H1 (cell line): ENCODE measurements at places on chromosomes 13 and 19. TPM values are rescaled to one million over a fixed set of nuclear protein-coding genes. Genes with fewer than 3 reads are reported as not detected.
A peak's percentile ranks its signal among the peaks of the same experiment; 100 is the strongest.

Gene ZNF284
- 3.4 and 3.5 TPM in 2 replicates for total RNA-seq

Gene NHLRC3
- total RNA-seq = 12.4 and 13.1 TPM in 2 replicates

- DNase-seq = no peak
- no peaks in the 10 kb centered on the region for H3K4me1 ChIP-seq
- no peak overlapping the region for H3K4me3 ChIP-seq
- H3K27ac ChIP-seq = no peak overlapping the region
- H3K27me3 ChIP-seq = no peaks in the 10 kb centered on the region
Measured at GRCh38 chr13:46544208-46544607, 8.8 kb upstream of the LRCH1 start.

GRCh38 chr13:113653264-113654174 lies 4.5 kb downstream of the ATP4B start:
- no peak for DNase-seq
- no peaks in the 10 kb centered on the region for H3K4me1 ChIP-seq
- no peaks in the 10 kb centered on the region for H3K27me3 ChIP-seq
- H3K27ac ChIP-seq = no peak overlapping the region
- no peak overlapping the region for H3K4me3 ChIP-seq
- no peaks in the 10 kb centered on the region for H3K36me3 ChIP-seq

DNA sequence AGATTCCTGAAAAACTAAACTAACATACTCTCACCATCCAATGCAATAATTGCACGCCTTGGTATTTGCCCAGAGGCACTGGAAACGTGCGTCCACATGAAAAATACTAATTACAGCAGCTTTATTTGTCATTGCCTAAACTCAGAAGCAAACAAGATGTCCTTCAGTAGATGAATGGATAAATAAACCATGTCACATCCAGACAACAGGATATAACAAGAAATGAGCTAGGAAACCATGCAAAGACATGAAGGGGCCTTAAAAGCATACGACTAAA lies 25.0 kb downstream of the ELL start:
- no peaks in the 10 kb centered on the region for H3K27me3 ChIP-seq
- no peak for DNase-seq
- H3K27ac ChIP-seq = no peak overlapping the region
- no peaks in the 10 kb centered on the region for H3K36me3 ChIP-seq
- H3K4me1 ChIP-seq = peaks cover 9% of the 10 kb centered on the region; the same call in 1 of the 2 replicates

- peak; percentile 88 for DNase-seq
- H3K4me1 ChIP-seq = peaks cover 4% of the 10 kb centered on the region; the same call in 1 of the 2 replicates
- no peak within 1 kb of the TSS for H3K27ac ChIP-seq
Measured at GRCh38 chr19:49113762-49114629, at the start of gene LIN7B. TSS of gene LIN7B (plus strand) at chr19:49114370. CDS start at chr19:49114405, 35 bp downstream.
